ENCODE measurements at places on chromosomes 7 and 10.

DNA sequence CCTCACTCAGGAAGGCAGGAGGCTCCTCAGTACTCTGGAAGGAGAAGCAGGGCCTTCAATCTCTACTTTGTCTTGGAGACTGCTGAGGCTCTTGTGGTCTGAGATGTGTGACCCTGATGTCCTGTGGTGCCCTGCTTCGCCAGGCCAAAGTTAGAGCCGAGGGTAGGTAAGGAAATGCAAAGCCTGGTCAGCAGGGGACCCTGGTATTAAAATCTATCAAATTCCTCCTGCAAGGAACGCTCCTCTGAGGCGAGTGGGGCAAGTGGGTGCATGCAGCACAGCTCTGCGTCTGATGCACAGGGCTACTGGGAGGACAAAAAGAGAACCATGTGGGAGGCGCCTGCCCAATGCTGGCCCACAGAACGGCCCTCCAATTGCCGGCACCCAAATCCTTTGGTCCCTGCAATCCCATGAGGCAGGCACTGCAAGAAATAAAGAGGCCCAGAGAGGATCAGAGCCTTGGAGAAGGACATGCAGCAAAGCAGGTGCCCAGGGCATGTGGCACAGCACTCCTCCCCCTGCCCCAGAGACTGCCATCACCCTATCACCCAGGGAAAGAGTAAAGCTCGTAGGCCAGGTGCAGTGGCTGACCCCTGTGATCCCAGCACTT, 23.1 kb upstream of the ZMIZ1 start:
- DNase-seq = no peak

DNA sequence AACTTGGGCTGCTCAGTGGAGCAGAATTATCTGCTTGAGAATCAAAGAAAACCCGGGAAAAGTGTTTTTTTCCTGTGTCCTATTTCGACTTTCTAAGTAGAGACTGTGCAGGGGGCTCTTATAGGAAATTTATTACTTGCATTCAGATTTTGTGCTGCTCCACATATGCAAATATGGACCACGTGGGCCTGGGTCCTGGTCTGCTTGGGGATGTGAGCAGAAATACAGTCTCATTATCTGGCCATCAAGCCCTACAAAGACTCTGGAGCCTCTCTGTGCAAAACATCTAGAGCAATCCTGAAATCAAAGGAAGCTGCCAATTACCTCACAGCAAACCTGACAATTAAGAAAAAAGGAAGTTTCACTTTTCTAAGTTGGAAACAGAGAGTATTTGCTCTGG, 216.9 kb downstream of the LRMDA start:
- no peak for DNase-seq

DNA sequence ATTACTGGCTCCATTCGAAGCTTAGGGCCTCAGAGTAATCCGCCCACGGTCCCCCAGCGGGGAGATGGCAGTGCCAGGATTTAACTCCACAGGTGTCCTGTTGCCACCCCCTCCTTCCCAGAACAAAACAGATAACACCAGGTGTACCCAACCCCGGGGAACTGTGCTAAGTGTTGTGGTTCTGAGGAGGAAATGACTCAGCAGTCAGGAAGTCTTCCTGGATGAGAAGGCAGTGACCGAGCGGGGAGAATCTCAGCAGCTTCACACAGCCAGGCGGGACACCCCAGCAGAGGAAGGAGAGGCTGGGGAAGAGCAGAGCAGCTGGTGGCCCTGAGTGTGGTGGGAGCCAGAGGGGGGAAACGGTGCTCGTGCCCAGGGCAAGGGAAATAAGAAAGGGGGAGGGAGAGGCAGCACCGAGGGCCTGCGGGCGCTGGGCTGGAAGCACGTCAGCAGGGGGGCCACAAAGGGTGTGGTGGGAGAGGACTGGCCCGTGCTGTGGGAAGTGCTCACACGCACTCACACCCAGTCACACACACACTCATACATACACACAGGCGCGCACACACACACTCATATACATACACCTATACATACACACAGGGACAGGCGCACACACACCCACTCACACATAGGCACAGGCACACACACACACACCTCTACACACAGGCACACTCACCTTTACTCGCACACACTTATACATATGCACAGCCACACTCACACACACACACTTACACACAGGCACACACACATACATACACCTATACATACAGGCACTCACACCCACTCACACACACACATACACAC, 59.8 kb upstream of the CHST15 start:
- peak; percentile 81 for DNase-seq

DNA sequence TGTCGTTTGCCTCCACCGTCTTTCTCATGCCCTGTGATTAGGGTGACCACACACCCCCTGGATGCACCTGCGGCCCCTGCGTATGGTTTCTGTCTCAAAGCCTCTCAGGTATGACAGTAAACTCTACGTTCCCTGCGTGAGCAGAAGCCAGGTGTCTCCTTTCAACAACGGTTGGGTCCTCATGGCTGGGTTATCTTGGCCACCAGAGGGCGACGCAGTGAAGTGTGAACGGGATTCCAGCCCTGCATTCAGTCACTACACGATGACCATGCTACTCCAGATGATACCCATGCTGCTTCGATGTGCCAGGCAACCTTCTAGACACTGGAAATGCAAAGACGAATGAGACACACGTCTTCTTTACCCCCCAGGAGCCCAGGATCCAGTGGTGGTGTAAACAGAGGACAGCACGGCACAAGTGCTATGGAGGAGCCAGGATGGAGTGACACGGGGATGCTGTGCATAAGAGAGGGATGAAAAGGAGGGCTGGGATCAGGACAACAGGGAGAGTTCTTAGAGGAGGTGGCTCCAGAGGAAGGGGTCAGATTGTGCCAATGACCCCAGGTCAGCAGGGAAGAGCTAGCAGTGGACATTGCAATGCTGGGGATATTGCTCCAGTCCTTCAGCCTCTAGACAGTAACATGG, 228.1 kb upstream of the PFKP start:
- DNase-seq = peak; percentile 6

DNA sequence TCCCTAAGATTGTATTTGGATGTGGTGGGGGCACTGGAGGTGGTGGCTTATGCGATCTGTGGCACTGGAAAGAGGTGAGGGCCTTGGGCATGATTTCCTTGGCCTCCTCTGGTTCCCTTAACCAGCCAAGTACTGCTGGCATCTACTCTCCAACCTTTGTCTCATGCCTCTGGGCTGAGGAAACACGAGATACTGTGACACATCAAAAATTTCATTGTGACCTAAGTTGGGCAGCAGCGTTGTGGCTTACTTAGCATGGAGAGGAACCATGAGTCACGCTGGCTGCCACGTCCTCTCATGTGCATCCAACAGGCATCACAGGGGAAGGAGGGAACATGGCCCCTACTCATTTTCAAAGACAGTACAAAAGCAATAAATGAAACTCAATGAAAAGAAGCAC, 29.7 kb upstream of the GSDME start:
- peak; percentile 72 for DNase-seq

GRCh38 chr7:37927773-37928444, 7.5 kb downstream of the EPDR1 start:
- no peak for DNase-seq

GRCh38 chr7:134766779-134767519, 12.5 kb upstream of the CALD1 start:
- no peak for DNase-seq
